ENCODE measurements at places on chromosomes 5 and 9.

- no peak for DNase-seq
Measured at GRCh38 chr9:114071197-114071795, 6.8 kb downstream of the AMBP start.

DNA sequence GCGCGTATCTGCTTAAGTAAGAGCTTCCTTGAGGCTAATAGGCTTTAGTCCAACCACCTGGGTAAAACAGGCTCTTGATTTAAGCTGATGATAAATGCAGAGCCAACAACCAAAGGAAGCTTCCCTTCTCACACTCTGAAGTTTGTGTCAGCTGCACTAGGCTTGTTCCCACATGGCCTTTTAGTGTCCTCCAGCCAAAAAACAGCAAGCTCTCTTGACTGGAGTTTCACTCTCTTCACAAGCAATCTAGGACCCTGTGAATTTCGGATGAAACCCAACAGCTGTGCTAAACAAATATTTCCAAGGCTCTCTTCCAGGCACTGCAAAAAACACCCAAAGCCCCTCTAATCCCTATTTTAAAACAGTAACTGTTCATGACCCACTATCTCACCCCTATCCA lies 63.9 kb downstream of the SAXO1 start:
- DNase-seq = no peak

DNA sequence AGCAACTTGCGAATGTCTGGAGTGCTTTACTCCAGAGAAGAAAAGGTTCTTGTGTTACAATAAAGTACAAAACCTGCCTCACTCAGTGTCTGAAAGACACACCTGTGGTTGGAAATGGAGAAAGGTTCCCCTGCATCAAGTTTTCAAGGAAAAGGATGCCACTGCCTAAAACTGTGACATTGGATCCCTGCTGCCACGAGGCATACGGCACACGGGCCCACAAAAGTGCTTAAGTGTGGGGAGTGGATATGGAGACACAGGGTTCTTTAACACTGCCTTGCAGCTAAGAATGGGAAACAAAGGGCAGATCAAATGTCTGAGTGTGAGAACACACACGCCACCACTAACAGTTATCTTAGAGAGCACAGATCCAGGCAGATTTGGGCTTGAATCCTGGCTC lies 75.0 kb downstream of the NIPSNAP3B start:
- DNase-seq = no peak

DNA sequence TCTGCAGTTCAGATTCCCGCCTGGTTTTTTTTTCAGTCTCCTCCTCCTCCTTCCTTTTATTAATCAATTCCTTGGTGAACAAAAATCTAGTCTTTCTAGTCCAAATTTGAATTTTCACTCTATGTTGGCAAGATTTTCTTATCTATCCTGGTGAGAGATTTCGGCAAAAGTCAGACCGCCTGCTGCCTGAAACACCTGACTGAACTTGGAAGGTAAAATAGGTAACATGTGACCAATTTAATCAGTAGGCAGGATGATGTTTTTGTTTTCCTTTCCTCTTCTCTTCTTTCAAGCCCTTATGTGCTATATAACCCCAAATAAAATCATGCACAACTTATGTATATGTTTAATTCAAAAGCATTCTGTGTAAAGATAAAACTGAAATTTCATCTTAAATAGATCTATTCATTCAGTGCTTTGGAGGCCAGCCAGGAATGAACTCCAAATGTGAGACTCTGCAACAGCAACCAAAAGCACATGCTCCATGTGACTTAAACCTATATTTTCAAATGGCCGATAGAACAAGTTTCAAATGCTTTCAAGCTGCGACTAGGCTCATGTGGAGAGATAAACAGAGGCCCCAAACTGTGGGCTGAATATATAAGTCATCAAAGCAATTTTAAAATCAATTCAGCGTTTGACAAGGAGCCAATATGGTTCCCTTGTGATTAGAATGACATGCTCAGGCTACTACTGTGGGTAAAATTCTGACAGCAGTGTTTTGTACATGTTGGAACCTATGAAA lies 100.4 kb upstream of the SEMA6A start:
- no peak for DNase-seq

DNA sequence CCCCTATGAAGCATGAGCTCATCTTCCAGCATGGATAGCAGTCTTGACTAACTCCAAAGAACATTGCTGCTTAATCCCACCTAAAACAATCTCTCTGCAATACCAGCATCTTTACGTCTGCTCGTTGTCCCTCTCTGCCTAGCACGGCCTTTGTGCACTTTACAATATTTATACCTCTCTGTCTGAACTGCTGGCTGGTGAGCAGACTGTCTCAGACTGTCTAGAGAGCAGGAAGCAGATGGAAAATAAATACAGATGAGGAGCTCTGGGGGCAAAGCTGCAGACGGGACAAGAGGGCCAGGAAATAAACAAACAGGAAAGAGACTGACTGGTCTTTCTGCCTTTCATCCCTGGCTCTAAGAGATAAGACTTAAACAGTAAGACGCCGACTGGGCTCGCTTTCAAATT lies 224.8 kb downstream of the ENC1 start:
- no peak for DNase-seq

DNA sequence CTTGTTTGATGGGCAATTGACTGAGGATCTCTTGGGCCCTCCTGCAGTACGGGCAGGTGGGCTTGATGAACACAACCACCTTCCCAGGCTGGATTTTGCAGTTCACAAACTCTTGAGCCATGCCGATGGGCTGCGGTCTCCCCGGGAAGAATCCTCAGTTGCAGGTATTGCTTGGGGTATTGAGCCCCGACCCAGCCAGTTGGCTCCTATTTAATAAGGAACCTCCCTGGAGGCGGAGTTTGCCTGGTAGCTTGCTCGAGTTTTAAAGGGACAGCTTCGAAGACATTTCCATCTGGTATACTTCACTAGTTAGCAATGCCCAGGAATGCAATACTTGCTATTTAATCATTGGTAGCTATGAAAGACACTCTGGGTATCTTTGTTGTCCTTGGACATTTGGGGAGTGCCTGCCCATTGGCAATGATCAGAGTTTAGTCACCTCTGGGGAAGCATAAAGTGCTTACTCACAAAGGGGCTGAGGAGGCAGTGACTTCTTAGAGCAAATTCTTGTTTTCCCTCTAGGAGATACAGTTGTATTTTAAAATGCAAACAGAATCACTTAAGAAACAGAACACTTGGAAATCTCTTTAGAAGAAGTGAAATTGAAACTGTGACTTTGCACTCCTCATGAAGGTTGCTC lies at the start of gene GLRX:
Gene GLRX, minus strand, starts transcription at position 185 of the 640 bp plus-strand sequence. Its CDS starts 64 bp downstream, at position 121.
- no peak for DNase-seq

GRCh38 chr9:19032406-19032805 lies 603 bp downstream of the SAXO1 start:
- DNase-seq = no peak

DNA sequence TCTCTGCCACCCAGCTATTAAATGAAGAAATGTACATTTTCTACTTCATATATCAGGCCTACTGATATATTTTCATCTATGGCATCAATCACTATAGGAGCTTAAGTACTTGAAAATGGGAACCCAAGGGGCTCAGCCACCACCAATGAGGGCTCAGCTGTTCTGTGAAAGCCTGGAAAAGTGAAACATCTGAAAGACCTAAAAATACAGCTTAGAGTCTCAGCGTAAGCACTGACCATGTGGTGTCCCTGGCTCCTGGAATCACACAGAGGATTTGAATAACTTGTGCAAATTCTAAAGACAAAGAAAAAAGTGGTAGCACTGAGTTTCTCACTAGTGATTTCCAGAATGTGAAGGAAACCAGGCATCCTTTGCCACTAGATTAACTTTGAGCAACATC lies 64.5 kb downstream of the PTPRD start:
- DNase-seq = no peak

All from smooth muscle cell of the brain vasculature (primary cell).